ENCODE measurements at places on chromosomes 7 and 10.
A peak's percentile ranks its signal among the peaks of the same experiment; 100 is the strongest.

DNA sequence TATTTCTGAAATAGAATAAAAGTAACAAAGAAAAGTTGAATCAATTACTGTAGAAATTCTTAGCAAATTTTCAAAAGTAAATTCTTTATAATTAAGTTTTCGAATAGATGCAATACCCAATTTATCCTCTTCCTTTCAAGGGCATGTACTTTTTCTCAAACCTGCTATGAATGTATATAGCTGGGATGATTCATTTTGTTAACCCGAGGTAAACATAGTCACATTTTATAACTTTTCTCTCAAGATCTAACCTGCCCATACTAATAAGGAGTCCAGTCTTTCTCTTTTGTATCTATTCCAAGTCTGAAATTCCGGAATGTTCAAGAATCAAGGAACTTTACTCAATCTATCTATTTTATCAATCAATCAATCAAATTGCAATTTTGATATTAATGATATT is 1072.9 kb downstream of the REEP3 start:
- no peak for DNase-seq

- DNase-seq, result no peak
Measured at GRCh38 chr10:128661404-128662197, 535.4 kb upstream of the MKI67 start.

DNA sequence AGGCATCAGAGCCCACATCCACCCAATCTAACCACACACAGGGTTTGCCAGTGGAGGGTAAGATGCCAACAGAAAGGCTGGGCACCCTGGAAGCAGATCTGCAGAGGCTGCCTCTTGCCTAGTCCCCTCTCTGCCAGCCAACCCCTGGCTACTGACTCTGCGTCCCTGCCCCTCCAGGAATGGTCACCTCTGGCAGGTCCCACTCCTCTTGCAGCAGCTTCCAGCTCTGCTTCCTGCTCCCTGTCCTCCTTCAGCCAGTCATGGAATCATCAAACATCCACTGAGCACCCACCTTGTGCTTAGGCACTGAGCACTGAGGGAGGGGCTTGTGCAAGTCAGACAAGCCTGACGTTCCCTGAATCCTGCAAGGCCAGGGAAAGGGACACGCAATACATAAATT is 20.1 kb upstream of the HABP2 start:
- no peak for DNase-seq

GRCh38 chr7:47153058-47153457 is 428.9 kb downstream of the TNS3 start:
- DNase-seq, result no peak

DNA sequence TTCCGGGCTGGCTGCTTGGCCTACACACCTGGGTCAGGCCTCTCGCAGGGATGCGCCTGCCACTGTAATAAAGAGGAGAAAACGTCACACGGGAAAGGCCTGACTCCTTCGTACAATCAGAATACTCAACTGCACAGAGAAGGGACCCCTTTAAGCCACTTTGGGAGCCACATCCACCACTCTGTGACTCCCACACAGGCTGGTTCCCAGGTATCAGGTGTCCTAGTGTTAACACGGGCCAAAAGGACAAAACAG is 5.8 kb upstream of the ZNF736 start:
- peak; percentile 5 for DNase-seq

All from activated effector memory CD4-positive, alpha-beta T cell treated with Interleukin-2 at 50 U/mL for 16 hours (primary cell).